ENCODE measurements at places on chromosomes 6 and 20. TPM values are rescaled to one million over a fixed set of nuclear protein-coding genes. Genes with fewer than 3 reads are reported as not detected.

Gene TNFRSF6B
- not detected for total RNA-seq

Gene CRYBG1
- total RNA-seq, result 0.15 TPM

Gene L3MBTL1
- 19.9 TPM for total RNA-seq

Gene RAET1L
- total RNA-seq, result not detected

Gene PAX1
- total RNA-seq, result not detected

DNA sequence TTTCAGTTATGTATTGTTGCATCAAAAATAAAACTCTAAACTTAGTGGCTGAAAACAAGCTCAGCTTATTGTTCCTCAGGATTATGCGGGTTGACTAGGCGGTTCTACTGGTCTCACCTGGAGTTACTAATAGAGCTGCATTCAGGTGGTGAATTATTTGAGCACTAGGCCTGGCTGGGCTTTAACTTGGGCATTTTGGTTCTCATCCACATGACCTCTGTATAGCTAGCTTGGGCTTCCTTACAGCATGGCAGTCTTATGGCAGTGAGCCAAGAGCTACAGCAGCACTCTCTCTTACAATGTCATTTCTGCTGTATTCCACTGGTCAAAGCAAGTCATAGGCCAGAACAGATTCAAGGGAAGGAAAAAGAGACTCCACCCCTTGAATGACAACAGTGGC, 1.6 kb downstream of the PGBD1 start:
- no peaks in the 10 kb centered on the region for H3K27me3 ChIP-seq
- H3K4me3 ChIP-seq, result peak overlapping the region; percentile 97
- no peak overlapping the region for H3K27ac ChIP-seq
- no peaks in the 10 kb centered on the region for H3K36me3 ChIP-seq
- peaks cover 6% of the 10 kb centered on the region for H3K4me1 ChIP-seq

- no peaks in the 10 kb centered on the region for H3K36me3 ChIP-seq
- no peak overlapping the region for H3K27ac ChIP-seq
- no peaks in the 10 kb centered on the region for H3K27me3 ChIP-seq
- H3K4me1 ChIP-seq, result no peaks in the 10 kb centered on the region
- no peak for DNase-seq
These were observed 167.4 kb upstream of the PCSK2 start for GRCh38 chr20:17059465-17059864.

DNA sequence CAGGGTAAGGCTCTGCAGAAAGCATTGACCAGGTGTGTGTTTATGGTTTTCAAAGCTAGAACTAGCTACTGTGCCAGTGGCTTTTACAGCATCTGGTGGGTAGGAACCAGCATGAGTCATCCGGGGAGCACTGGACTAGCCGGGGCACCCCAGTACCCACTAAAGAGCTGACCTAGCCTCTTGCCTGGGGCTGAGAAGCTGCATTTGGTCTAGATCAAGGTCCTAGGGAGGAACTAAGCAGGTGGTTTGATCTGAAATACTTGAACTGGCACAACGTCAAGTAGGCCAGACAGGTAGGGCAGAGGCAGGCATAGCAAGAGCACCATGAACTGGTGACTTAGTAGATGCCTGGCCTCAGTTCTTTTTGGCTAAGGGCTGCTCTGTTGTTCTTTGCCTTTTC, 109.8 kb upstream of the PTPRK start:
- H3K36me3 ChIP-seq, result no peaks in the 10 kb centered on the region
- no peak overlapping the region for H3K4me3 ChIP-seq
- peaks cover 1% of the 10 kb centered on the region for H3K27me3 ChIP-seq
- no peak for DNase-seq
- H3K27ac ChIP-seq, result no peak overlapping the region
- peaks cover 3% of the 10 kb centered on the region for H3K4me1 ChIP-seq

DNA sequence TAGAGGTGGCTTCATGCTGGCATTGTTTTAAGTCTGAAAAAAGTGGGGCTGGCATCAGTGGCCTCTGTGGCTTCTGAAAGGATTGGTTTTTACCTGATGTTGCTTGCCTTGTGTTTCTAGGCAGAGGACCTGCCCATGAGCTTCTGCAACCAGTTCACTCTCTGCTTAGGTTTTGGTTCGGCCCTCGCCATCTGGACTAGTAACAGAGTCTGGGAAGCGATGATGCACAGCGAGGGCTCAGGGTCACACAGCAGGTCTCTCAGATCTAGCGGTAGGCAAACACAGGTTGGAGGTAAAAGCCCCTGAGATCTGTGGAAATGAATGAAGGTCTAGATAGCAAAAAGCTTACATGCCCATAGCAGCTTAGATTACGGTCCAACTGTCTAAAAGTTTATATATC, 6.8 kb upstream of the RBL1 start:
- H3K4me1 ChIP-seq, result no peaks in the 10 kb centered on the region
- no peak for DNase-seq
- no peaks in the 10 kb centered on the region for H3K27me3 ChIP-seq
- no peak overlapping the region for H3K27ac ChIP-seq

DNA sequence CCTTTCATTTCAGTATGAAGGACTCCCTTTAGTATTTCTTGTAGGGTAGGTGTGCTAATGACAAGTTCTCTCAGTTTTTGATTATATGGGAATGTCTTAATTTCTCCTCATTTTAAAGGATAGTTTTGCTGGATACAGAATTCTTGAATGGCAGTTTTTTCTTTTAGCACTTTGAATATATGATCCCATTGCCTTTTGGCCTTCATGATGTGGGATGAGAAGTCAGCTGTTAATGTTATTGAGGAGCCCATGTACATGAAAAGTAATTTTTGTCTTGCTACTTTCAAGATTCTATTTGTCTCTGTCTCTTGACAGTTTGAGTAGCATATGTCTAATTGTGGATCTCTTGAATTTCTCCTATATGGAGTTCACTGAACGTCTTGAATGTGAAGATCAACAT, 30.9 kb downstream of the RSPH3 start:
- H3K27me3 ChIP-seq, result no peaks in the 10 kb centered on the region
- H3K4me3 ChIP-seq, result no peak overlapping the region
- H3K27ac ChIP-seq, result no peak overlapping the region
- no peak for DNase-seq
- H3K36me3 ChIP-seq, result peaks cover 19% of the 10 kb centered on the region

DNA sequence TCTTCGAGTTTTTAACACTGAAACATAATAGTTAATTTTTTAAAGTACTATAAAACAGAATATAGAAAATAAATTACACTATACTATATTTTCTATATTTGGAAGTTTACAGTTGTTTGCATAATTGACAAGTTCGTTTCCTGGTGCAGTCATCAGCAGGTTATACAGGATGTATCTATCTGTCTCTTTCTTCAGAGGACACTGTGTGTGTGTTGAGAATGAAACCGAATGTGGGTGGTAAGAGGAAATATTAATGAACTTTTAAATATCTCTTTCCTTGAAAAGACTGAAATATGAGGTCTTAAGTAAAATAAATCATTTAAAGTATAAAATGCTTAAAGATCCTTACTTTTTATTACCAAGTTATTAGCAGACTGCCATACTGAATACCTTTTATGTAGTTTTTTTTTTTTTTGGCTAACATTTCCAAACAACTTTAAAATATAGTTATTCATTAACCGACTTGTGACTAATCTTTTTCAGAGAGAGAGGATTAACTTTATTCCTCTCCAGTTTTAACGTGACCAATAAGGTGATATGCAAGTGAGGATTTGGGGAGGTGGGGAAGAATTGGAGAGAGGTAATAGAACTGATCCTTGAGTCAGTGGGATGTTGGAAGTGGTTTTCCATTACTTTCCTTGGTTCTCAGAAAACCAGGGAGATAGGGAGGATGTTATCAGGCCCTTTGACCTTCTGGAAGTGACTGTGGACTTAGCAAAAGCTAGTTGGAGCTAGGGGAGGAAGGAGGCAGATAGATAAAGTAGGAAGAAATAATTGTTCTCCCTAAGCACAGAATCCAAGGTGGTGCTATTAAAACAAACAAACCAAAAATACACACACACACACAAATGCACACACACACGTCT, 380.0 kb upstream of the FLRT3 start:
- peaks cover 13% of the 10 kb centered on the region for H3K4me1 ChIP-seq
- no peak for DNase-seq
- H3K36me3 ChIP-seq, result no peaks in the 10 kb centered on the region
- no peaks in the 10 kb centered on the region for H3K27me3 ChIP-seq
- no peak overlapping the region for H3K4me3 ChIP-seq

DNA sequence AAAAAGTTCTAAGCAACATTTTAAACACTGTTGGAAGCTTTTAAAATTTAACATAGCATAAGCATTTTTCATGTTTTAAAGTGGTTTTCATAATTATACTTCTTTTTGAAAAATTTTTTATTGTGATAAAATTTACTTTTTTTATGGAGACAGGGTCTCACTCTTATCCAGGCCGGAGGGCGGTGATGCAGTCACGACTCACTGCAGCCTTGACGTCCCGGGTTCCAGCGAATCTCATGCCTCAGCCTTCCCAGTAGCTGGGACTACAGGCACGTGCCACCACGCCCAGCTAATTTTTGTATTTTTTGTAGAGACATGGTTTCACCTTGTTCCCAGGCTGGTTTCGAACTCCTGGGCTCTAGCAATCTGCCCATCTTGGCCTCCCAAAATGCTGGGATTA, 46.1 kb upstream of the TULP4 start:
- DNase-seq, result no peak
- no peaks in the 10 kb centered on the region for H3K36me3 ChIP-seq
- H3K27me3 ChIP-seq, result no peaks in the 10 kb centered on the region
- no peak overlapping the region for H3K27ac ChIP-seq

DNA sequence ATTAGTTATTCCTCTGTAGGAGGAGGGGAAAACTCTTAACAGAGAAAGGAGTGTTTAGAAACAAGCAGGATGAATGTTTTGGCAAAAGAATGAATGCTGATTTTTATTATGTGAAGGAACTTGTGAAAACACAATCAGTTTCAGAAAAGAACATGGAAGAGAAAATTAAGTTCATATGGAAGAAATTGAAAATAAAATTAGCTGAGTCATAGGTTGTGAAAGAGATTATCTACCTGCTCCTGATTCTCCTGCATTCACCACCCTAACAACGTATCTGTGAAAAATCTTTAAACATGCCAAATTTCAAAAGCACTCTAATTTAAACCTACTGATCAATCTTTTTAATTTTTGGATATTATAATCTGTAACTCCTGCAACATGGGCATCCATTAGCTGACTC, 227.3 kb upstream of the RSPO3 start:
- H3K4me1 ChIP-seq, result no peaks in the 10 kb centered on the region
- H3K27ac ChIP-seq, result no peak overlapping the region
- H3K36me3 ChIP-seq, result no peaks in the 10 kb centered on the region
- no peak for DNase-seq
- no peaks in the 10 kb centered on the region for H3K27me3 ChIP-seq

- no peaks in the 10 kb centered on the region for H3K36me3 ChIP-seq
- DNase-seq, result no peak
- H3K4me1 ChIP-seq, result peaks cover 5% of the 10 kb centered on the region
- no peak overlapping the region for H3K27ac ChIP-seq
- no peak overlapping the region for H3K4me3 ChIP-seq
- no peaks in the 10 kb centered on the region for H3K27me3 ChIP-seq
These were observed 161.7 kb upstream of the LAMP5 start for GRCh38 chr20:9352739-9353138.

- no peak overlapping the region for H3K4me3 ChIP-seq
- no peak for DNase-seq
- peaks cover 25% of the 10 kb centered on the region for H3K4me1 ChIP-seq
These were observed 19.5 kb downstream of the KIF13A start for GRCh38 chr6:17967668-17968518.

DNA sequence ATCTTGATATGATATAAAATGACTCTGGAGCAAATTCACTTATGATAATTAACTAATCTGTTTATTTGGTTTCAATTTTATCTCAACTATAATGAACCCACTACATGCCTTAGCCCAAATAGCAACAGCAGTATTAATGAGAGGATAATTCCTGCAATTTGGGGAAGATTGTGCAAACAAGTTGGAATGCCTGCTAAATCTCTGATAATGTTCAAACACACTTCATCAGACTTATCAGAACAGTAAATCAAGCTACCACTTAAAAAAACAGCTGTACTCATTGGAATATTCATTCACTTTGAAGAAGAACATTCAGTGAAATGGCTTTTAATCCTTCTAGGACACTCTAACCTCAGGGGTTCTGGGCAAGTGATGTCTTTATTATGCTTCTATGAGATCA, 85.4 kb downstream of the CBLN4 start:
- H3K36me3 ChIP-seq, result peaks cover 5% of the 10 kb centered on the region
- no peak overlapping the region for H3K4me3 ChIP-seq
- H3K4me1 ChIP-seq, result no peaks in the 10 kb centered on the region
- no peak overlapping the region for H3K27ac ChIP-seq
- DNase-seq, result no peak
- peaks cover 3% of the 10 kb centered on the region for H3K27me3 ChIP-seq

DNA sequence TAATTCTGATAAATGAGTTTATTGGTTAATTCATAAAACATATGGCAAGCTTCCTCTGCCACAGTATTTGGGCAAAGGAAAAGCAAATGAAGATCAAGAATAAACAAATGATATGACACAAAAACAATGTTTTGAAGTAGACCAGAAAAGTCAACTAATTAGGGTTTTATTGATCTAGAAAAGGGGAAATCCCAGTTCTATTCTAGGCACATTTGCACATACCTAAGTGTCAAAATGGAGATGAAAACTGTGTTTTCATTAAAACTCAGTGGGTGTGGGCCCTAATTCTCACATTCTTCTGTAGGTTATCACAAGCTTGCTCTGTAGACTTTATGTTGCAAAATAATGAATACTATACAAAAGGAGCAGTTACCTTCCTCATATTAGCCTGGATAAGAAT, 69.0 kb upstream of the TENT5A start:
- no peak overlapping the region for H3K4me3 ChIP-seq
- peaks cover 14% of the 10 kb centered on the region for H3K4me1 ChIP-seq
- no peaks in the 10 kb centered on the region for H3K27me3 ChIP-seq
- no peak overlapping the region for H3K27ac ChIP-seq
- no peak for DNase-seq
- peaks cover 9% of the 10 kb centered on the region for H3K36me3 ChIP-seq

DNA sequence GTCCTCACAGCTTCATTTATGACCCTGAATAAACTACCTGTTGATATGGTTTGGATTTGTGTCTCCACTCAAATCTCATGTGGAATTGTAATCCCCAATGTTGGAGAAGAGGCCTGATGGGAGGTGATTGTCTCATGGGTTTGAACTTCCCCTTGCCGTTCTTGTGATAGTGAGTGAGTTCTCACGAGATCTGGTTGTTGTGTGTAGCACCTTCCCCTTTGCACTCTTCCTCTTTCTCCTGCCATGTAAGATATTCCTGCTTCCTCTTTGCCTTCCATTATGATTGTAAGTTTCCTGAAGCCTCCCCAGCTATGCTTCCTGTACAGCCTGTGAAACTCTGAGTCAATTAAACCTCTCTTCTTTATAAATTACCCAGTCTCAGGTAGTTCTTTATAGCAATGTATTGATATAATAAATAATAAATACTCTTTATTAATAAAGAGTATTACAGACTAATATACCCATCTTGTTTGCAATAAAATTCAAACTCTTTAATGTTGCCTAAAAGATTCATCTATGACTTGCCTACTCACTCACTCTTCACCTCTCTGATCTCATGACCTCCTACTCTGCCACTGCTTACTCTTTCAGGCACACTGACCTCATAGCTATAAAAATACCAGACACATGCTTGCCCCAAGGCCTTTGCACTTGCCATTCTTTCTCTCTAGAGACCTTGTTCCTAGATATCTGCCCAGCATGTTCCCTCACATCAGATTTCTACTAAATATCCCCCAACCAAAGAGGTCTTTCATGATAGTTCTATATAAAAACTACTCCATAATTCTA, 256.4 kb upstream of the MARCKS start:
- H3K27ac ChIP-seq, result no peak overlapping the region
- H3K4me3 ChIP-seq, result no peak overlapping the region
- DNase-seq, result no peak

- no peak overlapping the region for H3K4me3 ChIP-seq
- no peak for DNase-seq
- no peak overlapping the region for H3K27ac ChIP-seq
- H3K27me3 ChIP-seq, result no peaks in the 10 kb centered on the region
- H3K4me1 ChIP-seq, result no peaks in the 10 kb centered on the region
These were observed 39.6 kb downstream of the ADAT2 start for GRCh38 chr6:143410859-143411270.
